ENCODE measurements at places on chromosomes 1 and 21. TPM values are rescaled to one million over a fixed set of nuclear protein-coding genes. Genes with fewer than 3 reads are reported as not detected.

Gene ZYG11A
- polyA plus RNA-seq: 0.14 TPM

Gene C1orf116
- 20.2 TPM for polyA plus RNA-seq

Gene RAP1GAP
- 23.3 TPM for polyA plus RNA-seq

Gene KCNT2
- polyA plus RNA-seq: 10.5 TPM

Gene OR6K3
- 0.12 TPM for polyA plus RNA-seq

Gene TDRKH
- polyA plus RNA-seq: 9.1 TPM

DNA sequence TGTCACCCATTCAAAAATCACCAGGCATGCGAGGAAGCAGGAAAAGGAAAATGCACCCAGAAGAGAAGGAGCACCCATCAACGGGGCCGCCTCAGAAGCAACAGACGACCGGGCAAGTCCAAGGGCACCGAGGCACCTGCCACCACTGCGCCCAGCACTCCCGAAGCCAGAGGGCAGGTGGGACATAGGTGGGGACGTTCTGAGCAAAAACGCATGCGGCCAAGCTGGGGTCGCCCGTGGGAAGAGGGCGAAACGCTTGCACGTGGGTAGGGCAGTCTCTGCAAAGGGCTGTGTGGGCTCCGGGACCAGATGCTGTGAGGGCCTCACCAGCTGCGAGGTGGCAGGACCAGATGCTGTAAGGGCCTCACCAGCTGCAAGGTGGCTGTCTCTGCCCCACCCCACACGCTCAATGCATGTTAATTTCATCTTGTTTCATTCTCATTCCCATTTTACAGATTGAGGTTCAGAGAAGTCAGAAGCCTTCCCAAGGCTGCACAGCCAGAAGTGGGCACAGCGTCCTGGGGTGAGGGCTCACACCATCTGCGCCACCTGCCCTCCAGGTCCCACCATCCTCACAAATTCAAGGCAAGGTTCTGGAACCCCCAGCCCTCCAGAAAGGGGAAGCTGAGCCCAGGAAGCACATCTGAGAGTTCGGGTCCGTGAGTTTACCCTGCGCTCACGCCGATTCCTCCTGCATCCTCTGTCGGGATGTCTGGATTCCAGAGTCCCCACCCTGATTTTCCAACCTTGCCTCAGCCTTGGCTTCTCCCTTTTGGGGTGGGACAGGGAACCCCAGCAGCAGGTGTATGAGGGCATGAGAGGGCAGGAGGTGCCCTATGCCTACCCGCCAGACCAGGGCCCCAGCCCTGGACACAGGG, 8.2 kb upstream of the SAMD11 start:
- DNase-seq: no peak

DNA sequence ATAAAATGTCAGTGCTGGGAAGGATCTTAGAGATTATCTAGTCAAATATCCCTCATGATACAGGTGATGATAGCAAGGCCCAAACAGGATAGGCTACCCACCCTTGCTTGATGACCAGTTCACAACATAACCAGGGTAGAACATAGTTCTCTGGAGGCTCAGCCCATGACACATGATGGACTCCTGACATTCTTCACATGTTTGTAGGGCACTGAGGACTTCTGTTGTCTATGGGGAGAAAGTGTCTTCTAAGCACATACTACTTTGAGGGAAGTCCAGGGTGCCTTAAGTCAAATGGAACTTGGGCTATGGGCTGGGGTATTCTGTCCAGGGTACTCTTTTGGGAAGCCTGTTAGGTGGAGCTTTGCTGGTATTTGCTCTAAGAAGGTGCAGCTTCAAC, 148.9 kb downstream of the GLUL start:
- no peak for DNase-seq

GRCh38 chr1:93938461-93939145, 29.4 kb upstream of the GCLM start:
- no peak for DNase-seq

GRCh38 chr1:42690477-42691156, 8.4 kb downstream of the YBX1 start:
- DNase-seq: no peak

GRCh38 chr1:9475061-9475627, 64.1 kb upstream of the SLC25A33 start:
- no peak for DNase-seq

GRCh38 chr1:94926126-94926914, 590 bp downstream of the CNN3 start:
- DNase-seq: no peak

DNA sequence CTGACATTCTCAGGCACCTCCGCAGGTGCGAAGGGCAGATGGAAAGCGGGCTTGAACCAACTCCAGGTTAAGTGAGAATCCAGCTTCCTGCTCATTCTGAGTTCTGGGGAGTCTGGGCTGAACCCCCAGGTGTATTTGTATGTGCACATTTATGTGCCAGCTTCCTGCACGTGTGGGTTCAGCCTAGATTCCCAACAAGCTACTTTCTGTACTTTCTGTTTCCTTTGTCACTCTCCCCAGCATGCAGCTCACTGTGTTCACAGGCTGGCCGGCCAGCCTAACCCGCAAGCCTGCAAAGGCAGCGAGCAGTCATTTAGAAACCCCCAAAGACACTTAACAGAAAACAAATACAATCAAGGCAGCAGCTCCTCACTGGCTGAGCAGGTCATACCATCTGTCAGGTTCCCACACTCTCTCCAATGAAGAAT, 1.3 kb upstream of the IL19 start:
- DNase-seq: no peak

GRCh38 chr21:26366781-26367180, 196.2 kb upstream of the APP start:
- DNase-seq: no peak

- DNase-seq: no peak
Observed at GRCh38 chr1:89743788-89744187, 77.0 kb upstream of the LRRC8D start.

DNA sequence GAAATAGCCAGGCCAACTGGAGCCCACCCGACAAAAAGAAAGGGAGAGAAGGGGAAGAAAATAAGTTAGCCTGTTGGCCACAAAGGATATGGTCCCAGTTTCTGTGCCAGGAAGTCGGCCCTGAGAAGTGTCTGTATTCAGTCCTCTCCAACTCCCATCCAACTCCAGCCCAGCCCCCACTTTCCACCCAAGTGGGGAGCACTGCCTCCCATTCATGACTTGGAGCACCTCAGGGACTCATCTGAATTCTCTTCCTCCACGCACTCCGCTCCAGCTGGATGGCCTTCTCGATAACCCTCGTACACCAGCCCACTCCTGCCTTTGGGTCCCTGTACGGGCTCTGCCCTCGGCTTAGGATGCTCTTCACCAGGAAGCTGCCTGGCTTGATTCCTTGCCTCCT, 2.0 kb upstream of the WNT2B start:
- DNase-seq: no peak

DNA sequence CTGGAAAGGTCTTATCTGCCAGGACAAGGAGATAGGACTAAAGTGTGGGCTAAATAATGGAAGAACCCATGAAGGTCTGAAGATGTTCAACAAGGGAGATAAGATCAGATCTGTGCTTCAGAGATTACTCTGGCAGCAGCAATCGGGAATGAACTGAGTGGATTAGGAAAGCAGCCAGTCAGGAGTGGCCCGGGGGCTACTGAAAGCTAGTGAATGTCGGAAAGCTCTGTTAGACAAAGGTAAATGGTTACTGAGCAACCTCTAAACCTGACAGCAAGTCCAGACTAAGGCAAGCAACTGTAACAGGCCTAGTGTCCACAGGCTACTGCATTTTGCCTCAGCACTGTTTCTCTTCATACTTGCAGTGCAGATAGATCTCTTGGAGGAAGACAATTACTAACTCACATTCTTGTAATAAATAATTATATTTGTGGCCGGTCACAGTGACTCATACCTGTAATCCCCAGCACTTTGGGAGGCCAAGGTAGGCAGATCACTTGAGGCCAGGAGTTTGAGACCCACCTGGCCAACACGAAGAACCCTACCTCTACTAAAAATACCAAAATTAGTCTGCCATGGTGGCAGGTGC, 12.5 kb downstream of the IQGAP3 start:
- DNase-seq: no peak

GRCh38 chr1:32632829-32633228, 17.5 kb downstream of the ZBTB8OS start:
- no peak for DNase-seq

DNA sequence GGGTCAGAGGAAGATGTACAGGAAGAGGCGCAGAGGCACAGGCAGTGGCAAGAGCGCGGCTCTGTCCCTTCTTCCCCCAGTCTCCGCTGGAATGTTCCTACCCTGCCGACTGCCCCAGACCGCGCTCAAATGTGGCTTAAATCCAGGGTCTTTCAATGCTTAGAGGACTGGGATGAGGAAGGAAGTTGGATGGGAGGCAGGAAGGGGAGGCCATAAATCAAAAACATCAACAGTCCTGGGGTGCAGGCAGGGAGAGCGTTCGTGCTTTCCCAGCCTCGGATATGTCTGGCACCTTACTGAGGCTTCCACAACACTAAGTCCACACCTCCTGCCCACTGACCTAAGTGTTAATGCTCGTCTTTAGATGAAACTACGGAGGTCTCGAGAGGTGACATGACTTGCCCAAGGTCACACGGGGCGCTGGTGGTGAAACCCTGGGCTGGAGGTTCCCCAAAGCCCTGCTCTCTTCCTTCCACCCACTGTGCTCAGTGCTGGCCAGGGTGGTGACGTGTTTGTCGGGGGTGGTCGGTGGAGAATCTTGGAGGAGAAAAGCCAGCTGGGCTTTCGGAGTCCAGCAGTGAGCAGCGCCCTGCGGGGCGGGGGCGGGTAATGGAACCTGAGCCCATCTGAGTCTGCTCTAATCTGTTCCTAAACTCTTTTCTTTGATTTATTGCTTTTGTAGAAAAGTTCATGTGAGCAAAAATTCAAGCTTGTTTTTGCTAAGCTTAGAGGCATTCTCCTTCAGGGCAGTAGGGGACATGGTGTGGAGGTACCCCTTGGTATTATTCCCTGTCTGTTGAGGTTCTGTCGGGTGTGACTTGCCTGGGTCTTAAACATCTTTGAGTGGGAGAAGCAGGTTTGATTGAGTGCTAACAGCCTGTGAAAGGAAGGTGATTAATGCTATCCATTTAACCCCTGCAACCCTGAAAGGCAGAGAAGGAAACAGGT, 708 bp downstream of the CDA start:
- DNase-seq: peak; percentile 81

DNA sequence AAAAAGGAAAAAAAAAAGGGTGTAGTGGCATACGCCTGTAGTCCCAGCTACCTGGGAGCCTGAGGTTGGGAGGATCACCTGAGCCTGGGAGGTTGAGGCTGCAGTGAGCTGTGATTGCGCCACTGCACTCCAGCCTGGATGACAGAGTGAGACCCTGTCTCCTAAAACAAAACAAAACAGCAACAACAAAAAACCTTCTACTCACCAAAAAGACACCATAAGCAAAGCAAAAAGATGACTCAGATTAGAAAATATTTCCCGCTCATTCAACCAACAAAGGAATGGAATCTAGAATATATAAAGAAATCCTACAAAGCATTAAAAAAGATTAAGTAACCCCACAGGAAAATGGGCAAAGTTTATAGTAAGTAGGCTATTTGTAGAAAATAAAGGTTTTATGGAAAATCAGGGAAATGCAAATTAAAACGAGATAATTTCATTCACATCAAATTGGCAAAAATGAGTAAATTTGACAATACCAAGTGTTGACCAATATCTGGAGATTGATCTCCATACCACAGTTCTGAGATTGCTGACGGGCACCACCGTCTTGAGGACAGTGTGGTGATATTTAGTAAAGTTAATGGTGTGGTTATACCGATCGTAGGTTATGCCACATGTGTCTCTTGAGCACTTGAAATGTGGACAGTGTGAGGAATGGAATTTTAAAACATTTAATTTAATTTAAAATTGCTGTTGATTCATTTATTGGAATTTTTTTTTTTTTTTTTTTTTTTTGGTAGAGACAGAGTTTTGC, 54.0 kb downstream of the PIK3CD start:
- no peak for DNase-seq

DNA sequence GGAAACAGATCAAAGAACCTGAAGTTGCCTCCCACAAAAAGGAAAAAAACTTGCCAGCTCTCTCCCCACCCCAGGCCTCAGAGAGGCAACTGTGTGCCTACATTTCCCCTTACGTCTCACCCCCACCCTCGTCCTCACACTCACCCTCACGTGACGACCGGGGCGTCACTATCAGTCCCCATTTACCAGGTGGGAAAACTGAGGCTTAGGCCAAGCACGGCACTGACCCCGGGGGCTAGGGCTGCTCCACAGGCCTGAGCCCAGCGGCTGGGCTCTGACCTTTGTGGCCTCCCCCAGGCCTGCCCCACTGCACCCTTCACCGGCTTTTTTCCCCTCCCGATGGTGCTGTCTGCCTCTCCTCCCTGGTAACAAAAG, 51.5 kb upstream of the RUNX3 start:
- DNase-seq: no peak

- no peak for DNase-seq
Observed at GRCh38 chr1:54144366-54144765, 8.4 kb downstream of the CDCP2 start.

DNA sequence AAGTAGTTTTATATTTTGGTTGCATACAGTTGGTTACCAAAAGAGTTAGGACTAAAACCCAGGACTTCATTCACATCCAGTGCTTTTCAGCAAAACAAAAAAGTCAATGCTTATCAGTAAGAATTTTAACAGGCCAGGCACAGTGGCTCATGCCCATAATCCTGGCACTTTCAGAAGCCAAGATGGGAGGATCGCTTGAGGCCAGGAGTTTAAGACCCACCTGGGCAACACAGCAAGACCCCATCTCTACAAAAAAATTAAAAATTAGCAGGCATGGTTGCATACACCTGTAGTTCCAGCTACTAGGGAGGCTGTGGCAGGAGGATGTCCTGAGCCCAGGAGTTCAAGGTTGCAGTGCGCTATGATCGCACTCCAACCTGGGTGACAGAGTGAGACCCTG, 47.3 kb downstream of the AKT3 start:
- DNase-seq: no peak

- no peak for DNase-seq
Observed at GRCh38 chr1:112638110-112638428, 18.4 kb downstream of the CAPZA1 start.

DNA sequence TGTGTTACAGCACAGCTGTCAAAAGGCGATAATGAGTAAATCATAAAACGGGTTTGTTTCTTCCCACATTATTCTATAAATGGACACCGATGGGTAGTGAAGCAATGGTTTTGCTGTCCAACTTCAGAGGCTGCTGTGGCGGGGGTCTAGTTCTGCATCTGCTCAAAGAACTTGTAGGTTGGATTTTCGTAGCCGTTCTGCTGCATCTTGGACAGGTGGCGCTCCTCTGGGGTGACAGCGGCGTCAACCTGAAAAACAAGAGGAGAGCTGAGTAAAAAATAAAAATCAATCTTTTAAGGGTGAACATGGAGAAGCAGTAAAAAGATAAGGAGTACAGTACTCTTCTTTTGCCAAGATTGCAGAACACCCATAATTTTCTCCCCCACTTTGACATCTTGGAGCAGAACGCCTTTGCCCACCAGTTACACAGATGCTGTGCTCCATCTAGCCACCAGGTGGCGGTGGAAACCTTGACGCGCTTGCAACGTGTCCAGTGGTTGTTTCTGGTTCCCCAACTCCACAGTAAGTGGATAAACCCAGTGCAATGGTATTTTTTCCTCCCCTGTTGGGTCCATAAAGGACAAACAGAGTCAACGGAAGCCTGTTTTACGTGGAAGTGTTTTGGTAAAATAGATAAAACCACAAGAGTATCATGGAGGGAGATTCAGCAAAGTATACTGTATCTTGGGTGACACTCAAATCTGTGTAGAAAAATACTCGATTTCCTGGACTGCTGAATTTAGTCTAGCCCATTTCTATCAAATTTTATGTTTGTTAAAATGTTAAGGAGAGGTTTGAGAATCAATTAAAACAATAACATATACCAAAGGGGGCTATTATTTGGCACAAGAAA, 147.0 kb downstream of the GABPA start:
- DNase-seq: no peak

GRCh38 chr1:78032996-78033796, 12.6 kb upstream of the GIPC2 start:
- no peak for DNase-seq

Measured in right renal cortex interstitium (tissue), 3 donors.